ENCODE measurements at places on chromosomes 4 and X. TPM values are rescaled to one million over a fixed set of nuclear protein-coding genes. Genes with fewer than 3 reads are reported as not detected.

Gene HTRA3
- 59.6 TPM for polyA plus RNA-seq

- no peak for DNase-seq
Measured at GRCh38 chr4:109049926-109050325, 252.5 kb downstream of the COL25A1 start.

GRCh38 chr4:74219240-74219639, 61.3 kb downstream of the MTHFD2L start:
- no peak for DNase-seq

Gene SPANXN3
- not detected for polyA plus RNA-seq

GRCh38 chr4:54780149-54780495, 122.4 kb downstream of the KIT start:
- DNase-seq: no peak

Gene ADH6
- 1.1 TPM for polyA plus RNA-seq

DNA sequence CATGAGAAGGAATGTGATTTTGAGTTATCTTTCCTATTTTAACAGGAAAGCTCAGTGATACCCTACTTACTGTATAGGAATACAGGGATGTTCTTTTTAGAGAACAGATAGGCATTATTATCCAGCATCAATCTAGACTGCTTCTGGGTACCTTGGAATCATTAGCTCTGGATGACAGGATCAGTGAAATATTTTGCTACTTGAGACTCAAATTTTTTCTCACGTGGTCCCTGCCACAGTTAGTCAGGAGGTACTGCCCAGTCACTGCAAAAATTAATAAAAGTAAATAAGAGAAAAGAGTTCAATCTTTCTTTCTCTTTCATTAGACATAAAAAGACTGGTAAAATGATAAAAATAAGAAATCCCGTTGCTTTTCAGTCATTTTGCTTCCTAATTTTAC, 5.5 kb downstream of the ZNF827 start:
- no peak for DNase-seq
